ENCODE measurements at places on chromosomes 7 and 10.

- no peak for DNase-seq
These were observed 253.8 kb downstream of the CSTF2T start for GRCh38 chr10:51445588-51445987.

GRCh38 chr7:101066141-101066832, 19.0 kb upstream of the TRIM56 start:
- DNase-seq = no peak

DNA sequence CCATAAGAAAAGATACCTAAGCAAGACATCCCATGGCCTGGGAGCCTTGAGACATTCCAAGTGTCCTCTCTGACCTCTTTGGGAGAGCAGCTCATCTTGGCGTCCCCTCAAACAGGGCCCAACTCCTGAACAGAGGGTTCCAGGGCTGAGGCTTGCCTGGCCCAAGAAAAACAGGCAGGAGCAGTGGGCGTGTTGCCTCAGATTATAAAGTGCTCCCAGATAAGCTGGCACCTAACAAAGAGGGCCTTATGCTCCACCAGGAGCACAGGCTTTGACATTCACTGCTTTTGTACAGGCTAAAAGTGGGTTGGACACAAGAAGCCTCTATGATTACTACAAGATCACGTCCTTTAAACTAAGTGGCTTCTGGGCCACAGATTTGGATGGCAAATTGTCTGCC, 193.1 kb downstream of the FGFR2 start:
- DNase-seq = no peak

- no peak for DNase-seq
These were observed 17.0 kb downstream of the STAM start for GRCh38 chr10:17660921-17661320.

- no peak for DNase-seq
These were observed 27.3 kb upstream of the MRC1 start for GRCh38 chr10:17781856-17782255.

- no peak for DNase-seq
These were observed 33.3 kb downstream of the DDC start for GRCh38 chr7:50531928-50532327.

- no peak for DNase-seq
These were observed 40.1 kb downstream of the ELMO1 start for GRCh38 chr7:37408291-37409228.

GRCh38 chr10:59913547-59914237, 7.3 kb upstream of the CCDC6 start:
- no peak for DNase-seq

DNA sequence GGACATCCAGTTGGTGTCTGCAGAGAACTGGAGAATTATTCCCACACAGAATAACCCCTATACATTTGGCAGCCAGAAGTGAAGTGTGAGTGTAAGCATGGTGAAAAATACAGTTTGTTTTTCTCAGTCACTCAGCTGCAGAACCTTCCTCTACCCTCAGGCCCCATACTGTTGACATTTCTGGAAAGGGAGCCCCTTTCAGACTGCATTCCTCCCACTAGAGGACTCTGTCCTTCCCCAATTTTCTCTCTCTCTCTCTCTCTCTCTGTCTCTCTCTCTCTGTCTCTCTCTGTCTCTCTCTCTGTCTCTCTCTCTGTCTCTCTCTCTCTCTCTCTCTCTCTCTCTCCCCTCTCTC, 86.8 kb upstream of the STEAP1B start:
- DNase-seq = no peak

GRCh38 chr7:138245216-138245615, 169.0 kb downstream of the AKR1D1 start:
- DNase-seq = no peak

- no peak for DNase-seq
These were observed 7.4 kb downstream of the IGF2BP3 start for GRCh38 chr7:23462846-23463245.

- no peak for DNase-seq
These were observed 105.0 kb upstream of the DIP2C start for GRCh38 chr10:794382-794956.

- no peak for DNase-seq
These were observed 141.0 kb downstream of the PRKAG2 start for GRCh38 chr7:151735851-151736402.

DNA sequence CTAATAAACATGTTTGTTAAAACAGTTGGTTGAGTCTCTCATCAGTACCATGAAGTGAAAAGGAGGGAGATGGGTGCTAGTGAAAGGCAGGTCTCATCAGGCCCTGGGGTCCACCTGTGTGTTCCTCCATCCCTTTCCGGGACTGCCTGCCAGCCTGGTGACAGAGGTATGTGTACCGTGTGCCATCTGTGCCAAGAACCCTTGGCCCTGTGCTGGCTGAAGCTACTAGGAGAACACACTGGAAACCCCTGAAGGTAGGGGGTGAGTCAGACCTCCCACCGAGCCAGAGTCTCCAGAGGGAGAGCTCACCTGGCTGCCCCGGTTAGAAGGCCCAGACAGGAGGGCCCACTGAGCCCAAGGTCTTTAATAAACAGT, 2.3 kb downstream of the DDIT4 start:
- DNase-seq = no peak

DNA sequence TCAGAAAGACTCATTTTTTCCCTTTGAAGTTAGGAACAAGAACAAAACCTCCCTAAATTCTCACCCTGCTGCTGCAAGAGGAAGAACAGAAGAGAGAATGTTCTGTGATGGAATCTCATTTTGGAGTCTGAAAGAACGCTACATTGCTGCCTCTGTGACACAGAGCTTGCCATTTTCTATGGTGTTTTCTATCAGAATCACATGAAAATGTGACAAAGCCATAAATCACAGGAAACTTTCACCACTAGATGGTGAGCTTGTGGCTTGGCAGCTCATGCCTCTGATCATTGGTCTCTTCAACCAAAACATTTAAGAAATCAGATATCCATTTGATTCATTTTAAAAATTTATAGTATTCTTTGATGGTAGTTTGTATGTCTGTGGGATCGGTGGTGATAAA, 82.9 kb downstream of the CADPS2 start:
- DNase-seq = no peak

DNA sequence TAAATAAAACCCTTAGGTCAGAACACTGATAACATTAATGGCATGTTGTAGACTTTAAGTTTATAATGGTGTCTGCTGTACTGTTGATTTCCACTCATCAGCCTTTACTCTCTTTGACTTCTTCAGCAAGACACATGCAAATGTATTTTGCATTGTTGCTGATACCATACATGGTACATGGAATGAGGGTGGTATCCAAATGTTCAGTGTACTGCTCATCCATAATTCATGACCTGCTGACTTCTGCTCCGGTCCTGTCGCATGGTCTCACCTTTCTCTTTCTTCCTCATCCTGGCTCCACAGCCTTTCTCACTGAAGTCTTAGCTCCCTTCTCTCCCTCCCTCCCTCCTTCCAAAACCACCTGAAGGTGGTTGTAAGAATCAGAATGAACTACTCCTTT, 4.7 kb upstream of the CUBN start:
- no peak for DNase-seq

DNA sequence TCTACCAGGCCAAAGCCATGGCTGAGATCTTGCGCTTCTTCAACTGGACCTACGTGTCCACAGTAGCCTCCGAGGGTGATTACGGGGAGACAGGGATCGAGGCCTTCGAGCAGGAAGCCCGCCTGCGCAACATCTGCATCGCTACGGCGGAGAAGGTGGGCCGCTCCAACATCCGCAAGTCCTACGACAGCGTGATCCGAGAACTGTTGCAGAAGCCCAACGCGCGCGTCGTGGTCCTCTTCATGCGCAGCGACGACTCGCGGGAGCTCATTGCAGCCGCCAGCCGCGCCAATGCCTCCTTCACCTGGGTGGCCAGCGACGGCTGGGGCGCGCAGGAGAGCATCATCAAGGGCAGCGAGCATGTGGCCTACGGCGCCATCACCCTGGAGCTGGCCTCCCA, 142.7 kb downstream of the GRM3 start:
- no peak for DNase-seq

GRCh38 chr7:15866753-15867152, 180.3 kb upstream of the MEOX2 start:
- no peak for DNase-seq
